Endothelial cell (in vitro differentiated cells): ENCODE measurements at places on chromosomes 6 and 20. TPM values are rescaled to one million over a fixed set of nuclear protein-coding genes. Genes with fewer than 3 reads are reported as not detected.

- DNase-seq: no peak
- H3K4me1 ChIP-seq: peaks cover 16% of the 10 kb centered on the region
- no peak overlapping the region for H3K4me3 ChIP-seq
- peaks cover 8% of the 10 kb centered on the region for H3K36me3 ChIP-seq
- peaks cover 5% of the 10 kb centered on the region for H3K27me3 ChIP-seq
These were observed 41.0 kb downstream of the TMEM242 start for GRCh38 chr6:157282284-157282683.

DNA sequence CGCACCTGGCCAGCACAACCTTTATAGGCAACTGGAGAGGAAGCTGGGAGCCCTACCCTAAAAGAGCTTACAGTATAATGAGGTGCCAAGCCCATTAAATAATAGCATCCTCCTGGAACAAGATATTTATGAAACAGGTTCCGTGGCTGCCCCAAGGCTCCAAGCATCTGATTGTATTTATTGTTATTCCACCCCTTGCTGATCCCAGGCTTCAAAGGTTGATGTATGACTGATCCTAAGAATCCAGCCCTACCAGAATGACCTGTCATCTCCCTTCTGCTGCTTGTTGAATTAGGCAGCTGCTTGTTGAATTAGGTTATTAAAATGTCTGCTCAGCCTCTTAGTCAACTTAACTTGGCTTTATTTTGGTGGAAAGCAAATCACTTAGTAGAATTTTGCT lies 35.2 kb upstream of the SASH1 start:
- H3K4me1 ChIP-seq: peaks cover 23% of the 10 kb centered on the region
- H3K27me3 ChIP-seq: peaks cover under 1% of the 10 kb centered on the region
- H3K27ac ChIP-seq: no peak overlapping the region
- no peak for DNase-seq
- no peak overlapping the region for H3K4me3 ChIP-seq

Gene MLN
- total RNA-seq: not detected

- peaks cover 20% of the 10 kb centered on the region for H3K4me1 ChIP-seq
- no peak overlapping the region for H3K27ac ChIP-seq
- no peaks in the 10 kb centered on the region for H3K36me3 ChIP-seq
- no peak for DNase-seq
- H3K27me3 ChIP-seq: peaks cover 4% of the 10 kb centered on the region
These were observed 206.9 kb downstream of the LY86 start for GRCh38 chr6:6795393-6795792.

- H3K27me3 ChIP-seq: peaks cover 7% of the 10 kb centered on the region
- peak; percentile 91 for DNase-seq
- H3K36me3 ChIP-seq: no peaks in the 10 kb centered on the region
- H3K4me1 ChIP-seq: peaks cover 25% of the 10 kb centered on the region
- H3K4me3 ChIP-seq: peak within 1 kb of the TSS; percentile 95
- H3K27ac ChIP-seq: peak within 1 kb of the TSS; percentile 93
These were observed at the start of gene FBXO30 for GRCh38 chr6:145814501-145815308. TSS of gene FBXO30 (minus strand) at chr6:145814795. CDS start at chr6:145806405, 8,390 bp downstream.

Gene HTR1E
- total RNA-seq: not detected

Gene C6orf163
- total RNA-seq: 4.0 TPM

- no peaks in the 10 kb centered on the region for H3K36me3 ChIP-seq
- H3K27ac ChIP-seq: no peak overlapping the region
- no peaks in the 10 kb centered on the region for H3K27me3 ChIP-seq
- no peak for DNase-seq
These were observed 85.2 kb downstream of the KIF16B start for GRCh38 chr20:16488086-16488485.

DNA sequence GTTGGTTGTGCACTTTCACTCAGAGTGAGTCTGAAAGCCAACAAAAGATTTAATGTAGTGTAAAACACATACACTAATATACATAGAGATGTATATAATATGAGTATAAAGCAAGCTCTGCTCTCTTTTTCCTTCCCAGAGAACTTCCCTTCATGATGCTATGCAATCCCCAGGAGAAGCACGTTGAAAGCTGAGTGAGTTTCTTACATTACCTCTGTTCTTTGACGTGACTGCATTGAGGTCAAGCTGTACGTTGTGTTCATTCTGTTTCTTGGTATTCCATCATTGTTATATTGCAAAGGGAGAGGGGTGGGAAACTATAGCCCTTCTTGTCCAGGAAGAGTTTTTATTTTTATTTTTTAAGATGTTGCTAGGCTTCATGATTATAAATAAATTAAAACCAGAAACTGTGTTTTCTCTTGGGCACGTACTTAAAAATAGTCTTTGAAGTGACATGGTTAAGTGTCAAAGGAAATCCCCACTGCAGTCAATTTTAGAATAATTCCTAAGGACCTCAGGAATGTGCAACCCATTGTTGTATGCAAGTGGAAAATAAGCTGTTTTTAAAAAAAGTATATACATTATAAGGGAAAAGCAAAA lies 651.0 kb downstream of the CD109 start:
- no peak overlapping the region for H3K4me3 ChIP-seq
- H3K27me3 ChIP-seq: no peaks in the 10 kb centered on the region
- H3K36me3 ChIP-seq: no peaks in the 10 kb centered on the region
- H3K4me1 ChIP-seq: no peaks in the 10 kb centered on the region
- DNase-seq: no peak

Gene RBPJL
- not detected for total RNA-seq

Gene CEP162
- 14.3 TPM for total RNA-seq

Gene GNMT
- 0.59 TPM for total RNA-seq

DNA sequence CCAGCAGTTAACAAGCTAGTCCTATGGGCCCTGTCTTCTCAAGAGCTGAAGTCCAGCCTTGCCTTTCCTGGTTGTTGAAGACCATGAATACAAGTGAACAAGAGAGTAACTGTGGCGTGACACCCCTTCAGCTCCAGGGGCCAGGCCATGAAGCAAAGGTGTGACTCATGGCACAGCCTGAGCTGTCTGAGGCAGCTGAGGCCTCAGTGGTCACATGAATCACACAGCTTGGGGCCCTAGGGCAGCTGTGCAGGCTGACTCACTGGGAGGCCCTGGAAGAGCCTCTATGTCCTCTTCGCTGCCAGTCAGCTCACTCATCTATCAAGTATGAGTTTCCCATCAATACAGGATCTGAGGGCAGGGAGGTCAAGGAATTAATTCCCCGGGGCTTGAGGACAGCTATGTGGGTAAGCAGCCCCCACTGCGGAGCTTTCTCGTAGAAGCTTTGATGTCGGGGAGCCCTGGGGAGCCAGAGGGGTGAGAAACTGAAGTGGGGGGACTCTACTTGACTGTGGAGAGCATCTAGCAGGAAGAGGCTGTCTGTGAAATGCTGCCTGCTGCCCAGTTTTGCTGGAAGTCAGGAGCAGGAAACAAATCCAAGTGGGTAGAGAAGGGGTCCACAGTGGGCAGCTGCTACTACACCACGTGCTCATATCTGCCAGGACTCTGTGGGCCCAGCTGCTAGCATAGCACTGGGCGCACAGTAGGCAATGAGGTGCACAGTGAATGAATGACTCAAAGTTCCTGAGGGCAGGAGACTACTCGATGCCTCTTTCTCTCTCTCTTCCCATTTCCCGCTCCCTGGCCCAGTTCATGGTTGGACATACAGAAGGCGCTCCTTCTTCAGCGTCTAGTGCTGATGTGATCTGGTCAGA lies 13.7 kb upstream of the FAM83C start:
- DNase-seq: no peak
- H3K4me3 ChIP-seq: peak overlapping the region; percentile 47
- H3K36me3 ChIP-seq: peaks cover 3% of the 10 kb centered on the region
- H3K4me1 ChIP-seq: peaks cover 7% of the 10 kb centered on the region

GRCh38 chr6:163390770-163391169 lies 23.7 kb upstream of the QKI start:
- H3K27ac ChIP-seq: no peak overlapping the region
- peaks cover 4% of the 10 kb centered on the region for H3K27me3 ChIP-seq
- no peaks in the 10 kb centered on the region for H3K36me3 ChIP-seq
- H3K4me3 ChIP-seq: no peak overlapping the region
- DNase-seq: no peak

DNA sequence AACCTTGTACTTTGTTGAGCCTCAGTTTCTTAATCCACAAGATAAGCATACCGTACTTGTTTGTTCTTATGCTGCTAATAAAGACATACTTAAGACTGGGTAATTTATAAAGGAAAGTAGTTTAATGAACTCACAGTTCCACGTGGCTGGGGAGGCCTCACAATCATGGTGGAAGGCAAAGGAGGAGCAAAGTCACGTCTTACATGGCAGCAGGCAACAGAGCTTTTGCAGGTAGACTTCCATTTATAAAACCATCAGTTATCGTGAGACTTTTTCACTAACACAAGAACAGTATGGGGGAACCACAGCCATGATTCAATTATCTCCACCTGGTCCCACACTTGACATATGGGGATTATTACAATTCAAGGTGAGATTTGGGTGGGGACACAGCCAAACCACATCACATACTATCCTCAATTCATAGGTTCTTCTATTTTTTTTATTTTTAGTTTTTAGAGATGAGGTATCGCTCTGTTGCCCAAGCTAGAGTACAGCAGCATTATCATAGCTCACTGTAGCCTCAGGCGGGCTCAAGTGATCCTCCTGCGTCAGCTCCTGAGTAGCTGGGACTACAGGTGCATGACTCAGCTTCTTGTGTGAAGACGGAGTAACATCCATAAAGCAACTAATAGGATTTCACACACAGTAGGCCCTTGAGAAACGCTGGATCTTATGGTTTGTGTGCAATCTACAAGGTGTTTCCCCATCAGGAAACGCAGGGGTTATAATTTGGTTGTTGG lies 76.7 kb upstream of the IYD start:
- no peak overlapping the region for H3K4me3 ChIP-seq
- H3K27ac ChIP-seq: no peak overlapping the region
- no peaks in the 10 kb centered on the region for H3K36me3 ChIP-seq
- DNase-seq: no peak
- H3K4me1 ChIP-seq: peaks cover under 1% of the 10 kb centered on the region

GRCh38 chr20:15396026-15396425 lies 1058.6 kb upstream of the FLRT3 start:
- H3K27me3 ChIP-seq: no peaks in the 10 kb centered on the region
- no peak overlapping the region for H3K27ac ChIP-seq
- H3K4me1 ChIP-seq: no peaks in the 10 kb centered on the region
- no peak for DNase-seq
- no peaks in the 10 kb centered on the region for H3K36me3 ChIP-seq

DNA sequence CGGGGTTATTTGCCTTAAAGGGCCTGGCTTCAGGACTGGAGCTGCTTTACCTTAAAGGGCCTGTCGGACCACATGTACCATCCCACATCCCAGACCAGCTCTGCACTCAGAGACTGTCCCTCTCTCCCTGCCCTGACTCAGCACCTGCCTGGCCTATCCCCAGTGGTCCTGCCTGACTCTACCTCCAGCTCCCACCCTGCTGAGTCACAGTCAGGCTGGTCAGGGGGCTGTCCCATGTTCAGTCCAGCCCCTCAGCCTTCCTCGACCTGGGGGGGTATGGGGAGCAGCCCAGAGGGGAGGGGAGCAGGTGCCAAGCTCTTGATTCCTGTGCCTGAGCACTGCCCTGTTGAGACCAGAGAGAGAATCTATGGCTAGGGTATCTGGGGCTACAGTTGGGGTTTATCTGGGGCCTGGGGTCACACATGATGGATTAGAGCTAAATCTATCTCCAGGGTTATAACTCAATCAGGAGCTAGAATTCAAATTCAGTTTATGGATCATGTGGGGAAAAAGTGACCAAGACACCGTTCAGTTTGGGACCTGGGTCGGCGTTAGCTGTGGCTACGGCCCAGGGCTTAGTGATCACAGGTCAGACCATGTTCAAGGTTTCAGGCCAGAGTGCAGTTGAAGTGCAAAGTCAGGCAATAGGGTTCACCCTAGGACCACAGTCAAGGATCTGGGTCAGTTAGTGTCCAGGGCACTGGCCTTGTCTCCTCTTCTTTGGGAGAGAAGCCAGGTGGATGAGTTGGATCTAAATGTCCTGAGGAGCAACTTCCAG lies 9.4 kb upstream of the TRIB3 start:
- peak overlapping the region; percentile 88 for H3K27ac ChIP-seq
- DNase-seq: no peak
- peaks cover 44% of the 10 kb centered on the region for H3K4me1 ChIP-seq
- H3K36me3 ChIP-seq: peaks cover 9% of the 10 kb centered on the region
- peaks cover 6% of the 10 kb centered on the region for H3K27me3 ChIP-seq
